Activated CD4-positive, alpha-beta T cell treated with anti-CD3 and anti-CD28 coated beads, Interleukin-2, amount 50 U/mL, for 48 hours (primary cell): ENCODE measurements at places on chromosomes 2 and 18.

GRCh38 chr18:70457223-70457622, 168.4 kb downstream of the SOCS6 start:
- no peak for DNase-seq

DNA sequence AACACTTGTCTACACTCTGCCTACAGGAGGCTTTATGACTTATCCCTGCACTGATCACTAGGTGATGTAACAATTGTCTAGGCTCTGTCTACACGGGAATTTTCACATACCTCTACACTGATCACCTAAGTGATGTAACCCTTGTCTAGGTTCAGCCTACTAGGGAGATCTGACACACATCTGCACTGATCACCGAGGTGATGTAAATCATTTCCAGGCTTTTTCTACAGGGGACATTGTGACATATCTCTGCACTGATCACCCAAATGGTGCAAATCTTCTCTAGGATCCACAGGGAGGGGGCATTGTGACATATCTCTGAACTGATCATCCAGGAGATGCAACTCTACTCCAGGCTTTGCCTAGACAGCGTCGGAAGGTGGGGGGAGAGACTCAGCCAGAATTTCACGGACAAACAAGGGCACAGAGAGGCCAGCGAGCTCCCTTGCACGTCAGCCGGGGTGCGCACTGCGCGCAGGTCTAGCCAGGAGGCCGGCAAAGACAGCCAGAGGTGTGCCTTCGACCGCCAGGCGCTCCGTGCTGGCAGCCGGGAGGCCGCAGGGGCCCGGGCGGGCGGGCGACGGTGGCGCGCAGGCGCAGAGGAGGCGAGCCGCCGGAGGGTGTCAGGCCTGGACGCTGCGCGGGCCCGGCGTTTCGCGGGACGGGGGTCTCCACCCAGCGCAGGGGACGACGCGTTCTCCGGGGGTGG, 46.9 kb upstream of the USP14 start:
- DNase-seq = peak; percentile 62

- DNase-seq = peak; percentile 14
Measured at GRCh38 chr2:175030380-175031271, 25.4 kb upstream of the CHN1 start.

GRCh38 chr18:74791501-74792194, 194.0 kb downstream of the ZNF407 start:
- DNase-seq = no peak

- DNase-seq = peak; percentile 31
Measured at GRCh38 chr2:12718015-12718671, 1.4 kb downstream of the TRIB2 start.

DNA sequence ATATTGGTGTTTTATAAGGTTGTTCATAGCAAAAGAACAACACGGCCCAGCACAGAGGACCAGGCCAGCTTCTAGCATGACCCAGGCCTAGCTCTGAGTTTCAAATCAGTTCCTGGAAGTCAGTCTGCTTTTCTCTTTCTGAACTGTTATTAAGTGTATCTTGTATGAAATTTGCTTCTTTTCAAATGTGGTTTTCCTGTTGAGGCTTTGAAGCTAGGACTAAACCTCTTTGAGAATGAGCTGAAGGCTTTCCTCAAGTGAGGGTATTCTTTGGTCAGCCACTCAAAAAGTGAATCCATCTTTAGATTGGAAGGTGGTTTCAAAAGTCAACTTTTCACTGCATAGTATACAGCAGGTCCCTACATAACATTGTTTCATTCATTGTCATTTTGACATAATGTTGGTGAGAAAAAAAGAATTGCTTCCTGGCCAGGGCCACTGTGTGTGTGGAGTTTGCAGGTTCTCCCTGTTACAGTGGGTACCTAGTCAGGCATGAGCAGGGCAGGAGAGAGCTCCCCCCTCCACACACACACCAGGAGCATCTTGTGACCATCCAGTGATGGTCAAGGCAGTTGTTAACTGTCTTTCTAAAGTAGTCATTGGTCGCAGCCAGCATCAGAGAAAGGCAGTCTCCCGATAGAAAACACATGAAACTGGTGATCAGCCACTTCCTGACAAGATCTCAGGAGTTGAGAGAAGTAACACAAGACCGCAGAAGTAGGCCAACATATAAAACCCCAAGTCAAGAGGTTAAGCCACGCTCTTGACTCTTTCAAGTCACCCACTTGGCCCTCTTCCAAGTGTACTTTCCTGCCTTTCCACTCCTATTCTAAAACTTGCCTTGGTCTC, 6.7 kb upstream of the ACAA2 start:
- DNase-seq = peak; percentile 23

- no peak for DNase-seq
Measured at GRCh38 chr18:3903337-3903736, 453.4 kb downstream of the TGIF1 start.

DNA sequence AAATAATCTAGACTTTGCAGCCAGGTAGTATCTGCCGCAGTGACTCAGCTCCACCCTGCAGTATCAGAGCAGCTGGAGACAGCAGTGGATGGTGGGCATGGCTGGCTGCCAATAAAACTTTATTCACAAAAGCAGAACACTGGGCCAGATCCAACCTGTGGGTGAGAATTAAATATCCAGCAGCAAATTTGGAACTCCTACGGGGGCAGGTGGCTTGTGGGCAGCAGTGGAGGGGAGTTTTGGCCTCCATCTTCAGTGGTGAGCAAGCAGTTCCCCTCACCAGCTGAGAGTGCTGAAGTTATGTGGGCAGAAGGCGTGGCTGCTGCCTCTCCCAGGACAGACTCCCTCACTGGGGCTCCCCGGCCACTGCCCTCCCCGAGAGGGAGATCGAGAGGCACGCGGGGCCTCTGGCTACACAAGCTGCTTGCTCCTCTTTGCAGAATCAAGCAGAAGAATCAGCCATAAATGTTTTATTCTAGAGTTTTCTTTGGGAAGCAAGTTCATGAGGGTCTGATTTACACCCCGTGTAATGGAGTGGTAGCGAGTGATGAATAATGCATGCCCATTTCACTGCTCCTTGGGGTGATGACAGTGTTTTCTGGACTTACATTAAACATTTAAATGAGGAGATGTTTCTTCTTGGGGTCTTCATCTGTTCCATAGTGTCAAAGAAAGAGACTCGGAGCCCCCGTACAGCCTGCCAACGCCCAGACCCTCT, 204.3 kb downstream of the SEPTIN10 start:
- no peak for DNase-seq

DNA sequence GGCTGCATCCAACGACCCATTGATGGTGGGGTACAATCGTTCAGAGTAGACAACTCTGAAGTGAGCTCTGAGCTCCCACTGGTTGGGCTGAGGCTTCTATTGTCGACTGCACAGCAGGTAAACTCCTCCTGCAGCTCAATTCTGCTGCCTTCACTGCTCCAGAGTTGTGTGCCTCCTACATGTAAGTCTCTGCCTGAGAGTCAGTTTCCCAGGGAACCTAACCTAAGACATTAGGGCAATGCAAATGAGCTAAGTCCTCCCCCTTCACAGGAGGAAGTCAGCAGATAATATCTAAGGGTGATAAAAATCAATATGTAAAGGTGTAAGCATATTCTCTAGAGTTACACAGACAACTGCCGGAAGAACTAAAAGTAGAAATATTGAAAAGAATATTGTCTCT, 22.5 kb upstream of the ACYP2 start:
- DNase-seq = no peak

DNA sequence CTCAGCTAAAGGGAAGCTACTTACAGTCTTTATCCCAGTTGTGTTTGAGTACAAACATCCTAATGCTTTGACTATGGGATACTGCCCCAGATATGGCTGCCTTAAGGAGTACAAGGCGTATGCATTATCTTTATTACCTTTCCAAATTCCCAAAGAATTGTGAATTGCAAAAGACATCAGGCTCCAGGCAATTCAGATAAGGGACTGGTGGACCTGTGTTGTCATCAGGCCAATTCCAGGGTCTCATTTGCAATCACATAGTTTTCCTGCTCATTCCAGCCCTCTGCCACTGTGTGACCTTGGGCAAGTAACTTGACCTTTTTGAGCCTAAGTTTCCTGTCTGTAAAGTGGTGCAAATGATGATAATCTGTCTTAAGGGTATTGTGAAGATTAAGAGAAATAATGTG, 137.5 kb downstream of the FMNL2 start:
- no peak for DNase-seq

- no peak for DNase-seq
Measured at GRCh38 chr2:207467716-207468347, 61.9 kb upstream of the CREB1 start.

DNA sequence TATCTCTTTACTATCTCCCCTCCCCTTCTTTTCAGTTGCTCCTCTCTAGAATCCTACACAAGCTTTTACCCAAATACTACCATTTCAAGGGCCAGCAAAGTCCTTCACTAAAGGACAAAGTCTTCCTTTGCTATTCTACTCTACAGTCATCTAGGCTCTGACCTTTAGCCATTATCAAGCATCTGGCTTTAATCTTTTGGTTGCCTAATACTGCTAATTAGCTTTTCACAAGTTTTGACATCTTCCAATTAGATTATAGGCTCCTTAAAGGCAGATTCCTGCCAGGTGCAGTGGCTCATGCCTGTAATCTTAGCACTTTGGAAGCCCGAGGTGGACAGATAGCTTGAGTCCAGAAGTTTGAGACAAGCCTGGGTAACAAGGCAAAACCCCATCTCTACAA, 194.4 kb downstream of the SH3BP4 start:
- no peak for DNase-seq

DNA sequence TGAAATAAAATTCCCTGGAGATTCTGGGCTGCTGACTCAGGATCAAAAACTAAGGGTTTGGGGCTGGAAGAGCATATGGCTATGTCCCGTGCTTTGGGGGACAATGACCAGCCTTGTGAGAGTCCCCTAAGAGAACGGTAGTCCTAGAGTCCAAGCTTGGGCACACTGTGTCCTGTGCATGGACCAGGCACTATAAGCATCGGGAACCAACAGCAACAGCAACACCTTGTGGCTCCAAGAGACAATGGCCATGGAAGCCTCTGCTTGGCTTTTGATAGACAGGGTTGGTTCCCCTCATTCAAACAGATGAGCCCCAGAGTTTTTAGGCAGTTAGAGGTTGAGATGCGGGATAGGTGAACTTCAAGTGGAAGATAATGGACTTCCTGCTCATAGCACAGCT, 294.4 kb upstream of the CHAC2 start:
- no peak for DNase-seq

DNA sequence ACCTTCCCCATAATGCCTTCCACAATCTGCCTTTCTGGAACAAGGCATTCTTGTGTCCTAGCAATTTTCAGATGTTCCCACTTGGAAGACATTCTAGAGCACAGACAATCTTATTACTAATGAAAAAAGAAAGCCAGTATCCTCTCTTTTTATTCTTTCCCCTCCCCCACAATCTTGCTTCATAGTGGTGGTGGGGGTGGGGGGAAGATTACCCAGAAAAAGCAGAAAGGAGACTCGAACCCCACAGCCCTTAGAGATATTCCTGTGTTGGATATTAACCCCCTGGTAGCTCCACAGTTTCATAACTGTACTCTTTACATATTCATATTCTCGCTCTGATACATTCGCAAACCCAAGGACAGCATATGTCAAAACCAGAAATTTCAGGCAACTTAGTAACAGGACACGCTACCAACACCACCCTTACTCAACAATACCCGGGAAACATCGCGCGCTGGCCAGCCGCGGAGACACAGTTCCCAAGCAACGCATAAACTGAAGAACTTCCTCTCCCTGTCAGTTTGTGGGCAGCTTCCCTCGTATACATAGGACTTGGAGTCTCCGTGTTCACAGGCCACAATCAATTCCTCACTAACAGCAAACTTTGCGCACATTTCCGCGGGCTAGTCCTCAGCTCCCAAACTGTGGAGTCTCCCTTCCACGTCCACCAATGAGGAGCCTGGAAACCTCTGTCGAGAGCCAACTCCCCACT, 793 bp downstream of the NR4A2 start:
- peak; percentile 47 for DNase-seq

DNA sequence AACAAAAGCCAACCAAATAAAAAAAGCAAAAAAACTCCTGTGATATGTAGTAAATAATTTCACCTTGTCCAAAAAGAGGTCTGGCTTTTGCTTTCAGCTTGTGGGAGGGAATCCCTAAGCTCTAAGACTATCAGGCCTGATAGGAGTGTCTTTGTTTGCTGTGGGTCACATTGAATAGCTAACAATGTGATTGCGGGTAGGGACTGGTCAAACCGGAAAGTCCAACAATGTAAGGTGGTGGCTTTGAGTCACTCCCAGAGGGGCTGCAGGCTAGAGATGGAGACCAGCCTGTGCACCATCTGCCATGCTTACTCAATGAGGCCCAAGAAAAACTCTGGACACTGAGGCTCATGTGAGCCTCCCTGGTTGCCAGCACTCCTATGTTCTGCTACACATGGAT, 192.9 kb downstream of the TFCP2L1 start:
- no peak for DNase-seq

- no peak for DNase-seq
Measured at GRCh38 chr2:69619725-69620124, 23.8 kb downstream of the AAK1 start.

- peak; percentile 62 for DNase-seq
Measured at GRCh38 chr18:54223568-54224241, 764 bp downstream of the MBD2 start.

DNA sequence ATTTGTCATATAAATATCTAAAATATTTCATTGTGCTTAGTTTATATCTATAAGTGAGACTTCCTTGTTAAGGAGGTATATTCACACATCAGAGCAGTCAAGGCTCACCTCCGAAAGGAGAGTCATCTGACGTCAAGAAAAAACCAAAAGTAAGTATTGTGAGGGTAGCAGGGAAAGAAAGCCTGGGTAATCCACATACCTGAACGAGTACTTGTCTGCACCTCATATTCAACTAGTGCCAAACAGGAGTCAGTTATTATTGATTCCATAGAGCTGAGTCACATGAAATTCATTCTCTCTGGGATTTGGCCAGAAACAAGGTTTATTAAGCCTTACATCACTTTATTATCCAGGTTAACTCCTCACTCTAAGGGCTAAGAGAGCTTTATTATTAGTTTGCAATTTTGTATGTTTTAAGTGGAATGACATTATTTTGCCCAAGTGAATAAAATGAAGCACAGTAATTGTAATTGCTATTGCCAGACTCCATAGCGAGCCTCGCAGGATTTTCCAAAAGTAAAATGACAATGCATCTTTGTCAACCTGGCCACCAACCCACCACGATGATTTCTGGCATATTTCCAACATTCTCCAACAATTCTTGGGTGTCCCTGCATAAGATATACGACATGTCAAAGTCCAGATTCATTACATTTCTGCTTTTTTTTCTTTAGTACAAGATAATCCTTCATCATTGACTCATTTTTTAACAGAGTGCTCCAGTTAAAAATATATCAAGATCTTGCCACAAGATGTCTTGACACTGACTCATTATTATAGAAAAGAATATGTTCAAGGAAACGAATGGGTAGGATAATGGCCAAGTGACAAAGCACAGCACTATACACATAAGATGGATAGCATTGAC, 1210.4 kb upstream of the ACVR2A start:
- DNase-seq = no peak

DNA sequence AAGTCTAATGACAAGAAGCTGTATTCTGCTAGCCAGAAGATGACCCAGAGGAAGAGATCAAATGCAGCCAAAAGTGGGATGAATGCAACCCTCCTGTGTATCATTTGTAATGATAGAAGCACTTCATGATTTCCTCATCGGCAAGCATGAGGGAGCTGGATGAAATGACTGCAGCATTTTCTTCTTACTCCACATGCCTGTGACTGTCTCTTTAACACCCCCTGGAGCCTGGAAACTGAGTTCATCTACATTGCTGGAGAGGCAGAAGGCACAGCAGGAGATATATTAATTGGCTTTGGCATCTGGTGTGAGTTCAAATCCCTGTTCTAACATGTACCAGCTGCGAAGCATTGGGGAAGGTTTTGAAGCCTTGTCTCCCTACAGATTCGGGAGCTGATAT, 37.7 kb downstream of the ID2 start:
- no peak for DNase-seq

GRCh38 chr2:239087046-239087710, 239.3 kb downstream of the TWIST2 start:
- DNase-seq = no peak
